ENCODE measurements at places on chromosomes 16 and 17.

DNA sequence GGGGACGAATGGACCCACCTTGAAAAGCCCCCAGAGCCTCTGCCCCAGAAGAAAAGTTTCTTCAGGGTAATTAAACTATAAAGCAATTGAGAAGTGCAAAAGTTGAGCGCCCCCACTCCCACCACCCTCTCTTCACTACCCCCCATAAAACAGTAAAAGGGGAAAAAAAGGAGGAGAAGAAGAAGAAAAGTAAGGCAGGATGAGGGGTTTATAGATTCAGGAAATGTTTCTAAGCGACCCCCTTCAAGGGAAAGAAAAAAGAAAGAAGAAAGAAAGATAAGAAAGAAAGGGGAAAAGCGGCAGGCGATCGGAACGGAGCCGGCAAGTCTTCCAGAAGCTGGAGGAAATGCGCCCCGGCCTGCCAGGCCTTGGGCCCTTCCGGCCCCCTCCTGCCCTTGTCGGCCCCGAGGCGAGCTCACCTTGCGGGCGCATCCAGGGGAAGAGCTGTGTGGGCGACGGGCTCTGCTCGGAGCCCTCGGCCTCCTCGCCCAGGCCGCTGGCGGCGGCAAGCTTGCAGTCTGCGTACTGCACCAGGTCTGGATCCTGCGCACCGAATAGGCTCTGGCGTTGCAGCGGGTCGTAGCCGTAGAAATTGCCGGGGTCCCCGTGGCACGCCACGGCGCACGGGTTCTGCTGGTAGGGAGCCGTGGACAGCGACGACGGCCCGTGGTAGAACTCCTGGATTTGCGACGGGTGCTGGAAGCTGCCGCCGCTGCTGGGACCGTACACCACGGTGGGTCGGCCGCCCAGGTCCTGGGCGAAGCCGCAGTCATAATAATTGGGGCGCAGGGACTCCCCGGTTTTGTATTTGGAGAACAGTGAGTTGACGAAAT, 1.0 kb downstream of the HOXB8 start:
- DNase-seq = no peak

DNA sequence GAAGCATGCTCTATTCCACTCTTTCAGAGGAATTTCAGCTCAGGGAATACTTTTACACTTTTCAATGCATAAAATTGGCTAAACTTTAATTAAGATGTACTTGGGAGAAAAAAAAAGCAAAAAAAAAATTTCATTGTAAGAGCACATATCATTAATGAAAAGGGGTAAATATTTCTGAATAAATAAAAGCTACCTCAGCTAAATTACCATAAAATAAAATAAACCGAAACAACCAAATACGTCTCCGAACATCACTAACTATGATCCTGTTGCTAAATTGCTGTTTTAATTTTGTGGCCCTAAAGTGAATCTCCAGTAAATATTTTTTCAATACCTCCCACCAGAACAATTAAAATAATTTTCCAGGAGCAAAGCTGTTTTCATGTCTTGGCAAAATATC, 203.7 kb upstream of the KCNJ16 start:
- DNase-seq = no peak

DNA sequence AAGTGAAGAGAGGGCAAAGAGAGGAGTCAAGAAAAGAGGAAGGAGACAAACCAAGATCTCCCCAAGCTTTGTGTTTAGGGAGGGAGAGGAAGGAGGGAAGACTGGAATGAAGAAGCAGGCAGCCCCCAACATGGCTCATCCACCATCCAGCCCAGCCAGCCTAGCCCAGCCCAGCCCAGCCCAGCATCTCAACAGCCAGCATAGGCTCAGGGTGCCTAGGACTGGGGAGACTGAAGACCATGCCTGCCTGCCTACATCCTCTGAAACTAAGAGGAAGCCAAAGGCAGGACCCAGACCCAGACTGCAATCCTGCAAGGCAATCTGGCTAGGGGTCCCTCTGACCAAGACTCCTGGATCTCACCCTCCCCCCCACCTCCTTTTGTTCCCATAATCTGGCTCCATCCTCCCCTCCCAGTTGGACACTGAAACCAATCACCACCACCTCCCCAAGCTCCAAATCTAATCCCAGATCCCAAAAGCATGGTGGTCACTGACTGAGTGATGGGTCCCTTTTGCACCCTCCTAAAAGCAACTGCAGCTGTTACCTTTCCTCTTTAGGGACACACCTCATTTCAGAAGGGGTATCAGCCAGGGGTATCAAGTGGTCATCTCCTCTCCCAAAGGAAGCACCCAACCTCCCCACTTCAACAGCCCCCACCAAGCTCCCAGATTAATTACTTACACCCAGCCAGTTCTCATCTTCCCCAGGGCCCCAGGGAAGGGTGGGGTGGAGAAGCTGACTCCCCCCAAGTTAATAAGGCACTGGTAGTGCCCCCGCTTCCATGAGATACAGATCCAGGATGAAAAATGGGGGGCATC, 1.2 kb downstream of the HDAC5 start:
- DNase-seq = no peak

GRCh38 chr17:79952265-79952877, 83.3 kb downstream of the TBC1D16 start:
- no peak for DNase-seq

DNA sequence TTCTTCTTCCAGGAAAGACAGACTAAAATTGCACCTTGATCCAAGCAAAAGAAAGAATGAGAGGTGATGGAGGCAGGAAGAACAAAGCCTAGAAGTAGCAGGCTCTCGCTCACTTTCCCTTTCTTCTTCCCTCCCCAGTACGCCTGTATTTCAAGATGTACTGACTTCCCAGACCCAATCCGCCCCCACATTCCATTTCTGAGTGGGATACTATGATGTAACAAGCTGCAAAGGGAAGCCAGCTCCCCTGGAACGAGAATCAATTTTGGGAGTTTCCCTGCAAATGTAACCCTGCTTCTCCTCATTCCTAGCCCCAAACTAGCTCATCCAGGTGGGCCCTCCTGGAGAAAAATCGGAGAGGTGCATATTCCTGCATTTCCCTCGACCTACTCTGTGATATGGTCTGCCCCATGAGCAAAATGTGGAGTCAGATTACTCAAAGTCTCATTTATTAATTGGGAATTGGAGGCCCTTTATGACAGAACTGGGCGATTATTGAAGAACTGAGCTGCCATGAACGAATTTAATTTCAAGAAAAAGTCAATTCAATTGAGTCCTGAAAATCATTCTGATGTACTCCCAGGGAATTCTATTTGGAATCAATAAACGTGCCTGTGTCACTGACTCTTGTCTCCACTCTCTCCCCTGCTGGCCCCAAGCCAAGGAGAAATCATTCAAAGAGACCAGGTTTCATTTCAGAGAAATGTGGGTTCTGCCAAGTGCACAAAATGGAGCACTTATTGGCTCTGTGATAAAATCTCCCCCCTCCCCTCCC, 398.9 kb downstream of the SHISA9 start:
- no peak for DNase-seq

DNA sequence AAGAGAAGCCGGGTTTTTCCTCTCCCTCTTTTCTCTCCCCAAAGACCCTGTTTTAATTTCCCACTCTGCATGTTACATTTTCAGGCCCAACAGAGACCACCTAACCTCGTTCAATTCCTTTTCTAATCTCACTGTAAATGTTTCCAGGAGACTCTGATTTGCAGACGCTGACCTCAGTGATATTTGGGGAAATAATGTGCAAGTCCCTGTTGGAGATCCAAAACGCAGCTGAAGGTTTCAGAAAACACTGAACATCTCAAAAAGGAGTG, 386.6 kb downstream of the NPIPA8 start:
- no peak for DNase-seq

GRCh38 chr16:59259950-59260319, 525.8 kb upstream of the GOT2 start:
- no peak for DNase-seq

- no peak for DNase-seq
These were observed 14.6 kb upstream of the DHX8 start for GRCh38 chr17:43469145-43469544.

GRCh38 chr16:10970065-10970464, 25.7 kb downstream of the CLEC16A start:
- no peak for DNase-seq

DNA sequence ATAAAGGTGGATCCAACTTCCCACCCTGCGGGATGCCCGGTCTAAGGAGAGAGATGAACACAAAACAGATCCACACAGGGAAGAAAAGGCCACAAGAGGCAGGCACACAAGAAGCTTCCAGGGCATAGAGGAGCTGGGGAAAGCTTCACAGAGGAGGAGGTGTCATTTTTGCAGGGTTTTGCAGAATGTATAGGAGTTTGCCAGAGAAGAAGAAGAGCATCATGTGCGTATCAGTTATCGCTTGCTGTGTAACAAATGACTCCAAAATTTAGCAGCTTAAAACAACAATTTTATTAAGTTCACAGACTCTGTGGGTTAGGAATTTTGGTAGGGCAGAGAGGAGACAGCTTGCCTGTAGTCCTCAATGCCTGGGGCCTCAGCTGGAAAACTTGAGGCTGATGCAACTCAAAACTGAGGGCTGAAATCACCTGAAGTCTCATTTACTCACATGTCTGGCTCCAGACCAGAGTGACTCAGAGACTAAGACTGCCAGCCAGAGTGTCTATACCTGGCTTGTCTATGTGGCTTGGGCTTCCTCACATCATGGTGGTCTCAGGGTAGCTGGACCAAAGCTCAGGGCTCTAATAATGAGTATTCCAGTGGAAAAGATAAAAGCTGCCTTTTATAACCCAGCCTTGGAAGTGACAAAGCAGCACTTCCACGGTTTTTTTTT, 33.9 kb upstream of the ZNF423 start:
- DNase-seq = no peak

- no peak for DNase-seq
These were observed 268.3 kb downstream of the ABCC12 start for GRCh38 chr16:47887496-47887895.

DNA sequence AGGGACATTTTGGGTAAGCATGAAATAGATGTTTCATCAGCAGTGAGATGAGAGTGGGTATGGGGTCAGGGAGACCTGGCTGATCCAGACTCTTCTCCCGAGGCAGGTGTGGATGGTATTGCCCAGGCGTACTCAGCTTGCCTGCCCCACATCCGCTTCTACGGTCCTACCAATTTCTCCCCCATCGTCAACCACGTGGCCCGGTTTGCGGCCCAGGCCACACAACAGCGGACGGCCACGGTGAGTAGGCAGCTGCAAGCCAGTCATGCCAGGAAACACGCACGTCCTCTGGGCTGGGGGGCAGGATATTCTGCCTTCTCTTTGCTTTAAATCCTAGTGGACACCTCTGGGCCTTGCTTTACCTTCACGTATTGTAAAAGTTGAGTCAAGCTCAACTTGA, 44.7 kb downstream of the CPNE2 start:
- no peak for DNase-seq

- DNase-seq = no peak
These were observed 1494.0 kb upstream of the CDH8 start for GRCh38 chr16:63530208-63530607.

DNA sequence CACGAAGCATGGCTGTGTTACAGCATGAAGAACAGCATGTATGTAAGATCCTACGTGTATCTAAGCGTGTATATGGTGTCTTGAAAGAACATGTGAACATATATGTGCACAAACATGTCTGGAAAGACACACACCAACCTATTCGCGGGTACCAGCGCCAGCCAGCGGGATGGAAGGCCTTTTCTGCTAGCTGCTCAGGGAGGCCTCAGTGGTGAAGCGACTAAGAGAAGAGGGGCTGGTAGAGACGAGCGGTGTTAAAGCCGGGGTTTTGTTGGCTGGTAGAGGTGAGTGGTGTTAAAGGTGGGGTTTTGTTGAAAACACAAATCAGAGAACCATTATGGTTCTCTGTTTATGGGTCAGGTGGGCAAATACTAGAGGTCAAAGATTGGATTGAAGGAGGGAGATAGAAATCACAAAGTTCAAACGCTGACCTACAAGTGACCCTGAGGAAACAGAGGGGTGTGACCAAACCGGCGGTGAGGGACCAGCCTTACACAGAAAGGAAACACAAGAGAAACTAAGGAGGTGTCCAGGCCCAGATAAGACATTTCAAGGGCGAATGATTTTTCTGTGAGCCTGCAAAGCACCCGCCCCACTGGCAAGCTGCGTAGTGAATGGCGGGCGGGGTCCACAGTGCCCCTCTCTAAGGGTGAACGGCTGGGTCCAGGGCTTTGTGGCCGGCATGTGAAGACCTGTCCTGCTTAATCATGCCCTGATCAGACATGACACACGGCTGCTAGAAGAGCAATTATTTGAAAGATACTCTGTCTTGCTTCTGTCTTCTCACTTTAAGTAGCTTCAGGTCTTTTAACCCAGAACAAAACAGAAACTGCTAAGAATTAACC, 8.1 kb downstream of the ZCCHC14 start:
- DNase-seq = no peak

- no peak for DNase-seq
These were observed 145.7 kb downstream of the ZFHX3 start for GRCh38 chr16:72902206-72902605.

DNA sequence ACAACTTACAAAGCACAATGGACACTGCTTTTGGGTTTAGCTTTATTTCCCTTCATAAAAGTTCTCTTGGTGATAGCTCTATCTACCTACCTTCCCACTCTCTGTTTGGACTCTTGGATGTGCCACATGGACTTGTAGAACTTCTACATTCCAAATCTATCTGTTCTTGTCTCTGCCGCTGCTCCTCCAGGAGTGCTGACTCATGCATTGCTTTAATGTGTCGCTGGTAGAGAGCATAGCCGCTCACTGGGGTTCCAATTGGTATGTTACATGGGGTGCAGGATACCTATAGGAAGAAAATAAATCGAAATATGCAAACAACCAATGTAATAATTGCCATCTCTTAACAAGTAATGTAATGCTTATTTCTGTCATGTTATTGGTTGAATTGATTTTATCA, 92.1 kb downstream of the TTC19 start:
- DNase-seq = no peak

DNA sequence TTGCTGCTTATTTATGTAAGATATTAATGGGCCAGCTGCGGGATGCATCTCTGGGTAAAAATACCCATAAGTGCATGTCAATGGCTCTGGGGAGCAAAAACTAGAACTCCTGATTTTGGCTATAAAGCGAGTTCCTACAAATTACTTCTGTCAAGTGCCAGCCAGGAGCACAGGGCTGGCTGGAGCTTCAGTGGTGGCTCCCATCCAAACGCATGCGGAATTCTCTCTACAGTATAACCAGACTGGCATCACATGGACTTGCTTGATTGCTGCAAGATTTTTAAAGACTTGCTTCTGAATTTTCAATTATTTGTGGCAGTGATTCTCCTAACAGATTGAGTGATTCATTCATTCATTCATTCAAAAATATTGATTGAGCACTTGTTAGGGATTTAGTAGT, 260.9 kb downstream of the PHKB start:
- no peak for DNase-seq

Data from activated CD8-positive, alpha-beta memory T cell treated with anti-CD3 and anti-CD28 coated beads, Interleukin-2, amount 10 ng/mL, durations not matched to agents 7 days and 5 days (primary cell).